Stimulated activated CD8-positive, alpha-beta memory T cell treated with anti-CD3 and anti-CD28 coated beads, Interleukin-7, amount 100 ng/mL, for 1 hour (primary cell): ENCODE measurements at places on chromosomes 3 and 15.

GRCh38 chr15:65305776-65306175, 1.3 kb downstream of the RNU5B-1 start:
- DNase-seq = no peak

DNA sequence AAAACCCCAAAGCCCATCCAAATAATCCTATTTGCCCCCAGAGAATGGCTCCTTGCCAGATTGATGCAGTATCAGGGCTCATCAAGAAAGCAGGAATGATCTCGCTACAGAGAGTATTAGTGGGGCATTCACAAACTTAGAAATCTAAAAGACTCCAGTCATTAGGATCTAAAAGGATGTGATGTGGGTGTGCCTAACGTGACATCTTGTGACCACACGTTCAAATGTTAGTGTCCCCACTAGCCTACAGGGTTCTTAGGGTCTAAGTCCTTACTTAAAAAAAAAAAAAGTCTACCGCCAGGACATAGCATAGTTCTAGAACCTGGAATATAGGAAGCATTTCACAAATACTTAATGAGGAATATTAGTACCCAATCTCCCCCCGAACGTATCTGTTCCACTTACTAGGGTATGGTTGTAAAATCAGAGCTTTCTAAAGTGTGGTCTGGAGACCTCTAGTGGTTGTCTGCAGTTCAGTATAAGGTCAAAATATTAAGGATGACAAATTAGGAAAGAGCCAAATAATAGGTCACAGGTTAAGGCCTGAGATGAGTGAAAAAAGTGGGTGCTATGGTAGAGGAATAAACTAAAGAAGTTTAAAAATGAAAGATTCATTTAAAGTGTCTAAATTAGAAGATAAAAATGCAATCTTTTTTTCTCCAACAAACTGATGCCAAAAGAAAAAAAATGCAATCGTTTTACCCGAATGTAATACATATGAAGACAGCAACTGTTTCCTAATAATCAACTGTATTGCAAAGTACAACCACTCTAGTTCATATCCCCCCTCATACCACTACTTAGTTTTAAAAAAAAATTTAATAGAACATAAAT, 4.2 kb upstream of the CHRM5 start:
- no peak for DNase-seq

DNA sequence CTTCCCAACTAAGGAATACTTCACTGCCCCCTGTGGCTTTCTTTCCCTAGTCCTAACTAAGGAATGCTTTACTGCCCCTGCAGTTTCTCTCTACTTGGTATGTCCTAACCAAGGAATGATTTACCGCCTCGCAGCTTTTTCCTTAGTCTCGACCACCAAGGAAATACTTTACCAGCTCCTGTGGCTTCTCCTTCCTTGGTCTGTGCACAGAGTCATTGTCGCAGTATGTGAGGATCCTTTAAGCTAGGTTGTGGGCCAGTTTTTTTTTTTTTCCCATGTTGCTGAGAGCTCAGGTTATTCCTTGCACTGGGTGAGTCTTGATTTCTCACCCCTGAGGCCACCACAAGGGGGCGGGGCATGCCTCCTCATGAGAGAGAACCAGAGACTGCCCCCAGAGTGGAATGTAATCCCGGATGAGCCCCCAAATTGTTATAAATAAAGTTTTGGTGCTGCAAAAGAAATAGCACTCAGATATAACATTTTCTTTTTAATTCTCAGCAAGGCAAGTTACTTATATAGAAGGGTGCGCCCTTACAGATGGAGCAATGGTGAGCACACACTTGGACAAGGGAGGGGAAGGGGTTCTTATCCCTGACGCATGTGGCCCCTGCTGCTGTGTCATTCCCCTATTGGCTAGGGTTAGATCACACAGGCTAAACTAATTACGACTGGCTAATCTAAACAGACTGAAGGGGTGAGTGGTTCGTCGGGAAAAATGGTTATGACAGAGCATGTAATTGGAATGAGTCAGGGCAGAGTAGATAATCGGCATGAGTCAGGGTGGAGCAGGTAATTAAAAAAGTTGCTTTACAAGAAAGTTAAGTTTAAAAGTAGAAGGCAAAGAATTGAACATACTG, 27.0 kb downstream of the NDUFB4 start:
- no peak for DNase-seq

GRCh38 chr15:90020021-90020735, 19.1 kb downstream of the ZNF710 start:
- no peak for DNase-seq

- no peak for DNase-seq
These were observed 38.2 kb upstream of the MYZAP start for GRCh38 chr15:57553526-57553925.
